A673 (cell line): ENCODE measurements at places on chromosomes 5 and 9. TPM values are rescaled to one million over a fixed set of nuclear protein-coding genes. Genes with fewer than 3 reads are reported as not detected.

The WNK2 gene
- 9.6 and 11.8 TPM in 2 replicates for total RNA-seq

DNA sequence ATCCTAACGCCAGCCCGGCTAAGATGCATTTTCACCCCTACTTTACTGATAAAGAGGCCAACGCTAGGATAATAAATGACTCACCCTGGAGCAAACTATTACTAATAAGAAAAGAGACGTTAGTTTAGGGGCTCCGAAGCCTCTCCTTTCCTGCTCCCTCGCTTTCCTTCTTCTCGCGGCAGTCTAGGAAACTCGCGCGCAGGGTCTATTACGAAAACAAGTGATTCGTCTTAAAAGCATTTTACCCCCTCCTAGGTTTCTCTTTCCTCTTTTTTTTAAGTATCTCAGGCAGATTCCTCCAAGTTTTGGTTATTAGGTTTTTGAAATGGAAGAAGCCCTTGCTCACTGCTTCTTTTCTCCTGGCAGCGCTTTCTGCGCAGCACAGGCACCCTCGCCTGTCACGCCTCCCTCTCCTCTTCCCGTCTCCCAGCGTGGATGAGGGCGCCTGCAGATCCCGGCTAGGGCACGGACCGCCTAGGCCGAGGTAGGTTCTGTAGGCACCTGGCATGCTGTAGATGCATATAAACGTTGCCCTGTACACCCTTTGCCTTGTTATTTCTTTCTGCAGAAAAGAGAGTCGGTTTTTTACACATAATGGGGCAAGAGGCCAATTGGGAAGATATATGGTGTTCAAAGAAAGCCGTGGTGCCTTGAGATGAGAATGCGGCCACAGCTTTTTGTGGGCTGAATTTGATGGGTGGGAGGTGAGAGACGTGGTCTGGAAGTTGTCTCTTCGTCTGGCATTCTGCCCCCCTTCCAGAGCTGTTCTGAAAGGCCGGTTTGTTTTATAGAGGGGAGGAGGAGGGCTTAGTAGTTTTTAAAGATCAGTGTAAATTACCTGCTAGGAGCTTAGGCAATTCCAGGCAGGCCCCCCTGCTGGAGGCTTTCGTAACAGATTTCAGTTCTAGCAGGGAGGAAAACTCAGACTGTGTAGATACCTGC is 983 bp downstream of the GCNT1 start:
- peak; percentile 23 for DNase-seq

DNA sequence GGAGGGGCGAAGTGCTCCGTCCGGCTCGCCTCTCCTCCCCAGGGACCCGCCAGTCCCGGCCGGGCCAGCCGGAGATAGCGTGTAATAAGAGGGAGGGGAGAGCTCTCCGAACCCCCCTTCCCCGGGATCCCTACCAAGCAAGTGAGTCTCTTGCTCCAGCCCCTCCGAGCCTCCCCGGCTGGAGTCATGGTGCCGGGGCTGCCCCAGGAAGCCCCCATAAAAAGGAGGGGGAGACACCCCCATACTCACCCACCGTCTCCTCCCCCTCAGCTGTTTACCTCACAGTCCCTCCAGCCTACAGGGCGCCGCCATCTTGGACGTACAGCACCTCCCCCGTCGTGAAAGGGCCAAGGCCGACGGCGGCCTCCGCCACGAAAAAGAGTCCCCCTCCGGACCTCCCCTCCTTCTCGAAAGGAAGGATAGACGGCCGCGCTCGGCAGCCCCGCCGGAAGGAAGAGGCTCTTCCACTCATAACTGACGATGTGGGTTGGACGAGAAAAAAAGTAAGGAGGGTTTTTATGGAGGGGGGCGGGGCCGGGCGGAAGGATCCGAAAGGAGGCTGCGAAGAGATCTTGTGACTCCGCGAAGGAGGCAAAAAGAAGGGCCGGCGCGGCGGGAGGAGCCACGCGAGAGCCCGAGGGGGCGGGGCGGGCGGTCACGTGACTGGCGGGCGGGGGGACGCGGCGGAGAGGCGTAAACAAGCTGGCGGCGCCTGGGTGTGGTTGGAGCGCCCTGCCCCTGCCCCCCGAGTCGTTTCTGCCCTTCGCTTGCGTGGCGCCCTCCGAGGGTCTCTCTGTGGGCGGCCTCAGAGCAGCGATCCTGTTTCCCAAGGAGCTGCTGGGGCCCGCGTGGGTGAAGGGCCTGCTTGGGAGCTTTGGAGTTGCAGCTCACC is at the start of gene TSC1:
Gene TSC1, minus strand, starts transcription at position 323 of the 892 bp plus-strand sequence. CDS start 15,744 bp downstream, outside the sequence.
- DNase-seq = peak; percentile 96

DNA sequence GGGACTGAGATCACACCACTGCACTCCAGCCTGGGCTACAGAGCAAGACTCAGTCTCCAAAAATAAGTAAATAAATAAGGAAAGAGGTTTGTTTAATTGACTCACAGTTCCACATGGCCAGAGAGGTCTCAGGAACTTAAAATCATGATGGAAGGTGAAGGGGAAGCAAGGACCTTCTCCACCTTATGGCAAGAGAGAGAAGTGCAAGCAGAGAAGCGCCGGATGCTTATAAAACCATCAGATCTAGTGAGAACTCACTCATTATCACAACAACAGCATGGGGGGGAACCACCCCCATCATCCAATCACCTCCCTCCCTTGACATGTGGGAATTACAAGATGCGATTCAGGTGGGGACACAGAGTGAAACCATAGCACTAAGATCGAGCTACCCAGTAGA is 22.8 kb upstream of the RGMB start:
- peak; percentile 43 for DNase-seq

The BTNL3 gene
- not detected in 2 replicates for total RNA-seq

- no peak for DNase-seq
Measured at GRCh38 chr9:126806336-126806735, 1.5 kb downstream of the ZBTB43 start.

GRCh38 chr5:84213861-84214260 is 170.8 kb downstream of the EDIL3 start:
- no peak for DNase-seq

DNA sequence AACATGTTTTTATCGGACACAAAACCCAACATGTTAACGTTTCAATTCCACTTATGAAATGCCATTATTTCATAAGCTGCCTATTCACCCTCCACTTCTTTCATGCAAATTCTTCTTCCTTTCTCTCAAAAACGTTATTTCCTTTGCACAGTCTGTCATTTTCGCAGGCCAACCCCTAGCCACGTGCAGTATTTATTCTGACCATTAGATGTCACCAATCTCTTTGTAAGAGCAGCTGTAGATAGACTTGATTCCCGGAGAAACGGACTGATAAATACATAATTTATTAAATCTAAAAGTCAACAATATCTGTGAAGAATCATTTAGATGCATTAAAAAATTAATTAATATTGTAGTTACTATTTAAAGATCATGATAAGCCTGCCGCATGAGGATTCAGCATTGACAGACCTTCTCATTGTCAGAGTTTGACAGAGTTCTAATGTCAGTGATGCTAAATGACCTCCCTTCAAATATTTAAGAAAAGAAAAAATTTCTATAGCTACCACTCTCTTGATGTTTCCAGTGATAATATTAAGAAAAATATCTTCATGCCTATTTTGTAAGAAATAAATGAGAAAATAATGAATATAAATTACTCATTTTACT is 933.6 kb downstream of the CDH12 start:
- DNase-seq = peak; percentile 89

DNA sequence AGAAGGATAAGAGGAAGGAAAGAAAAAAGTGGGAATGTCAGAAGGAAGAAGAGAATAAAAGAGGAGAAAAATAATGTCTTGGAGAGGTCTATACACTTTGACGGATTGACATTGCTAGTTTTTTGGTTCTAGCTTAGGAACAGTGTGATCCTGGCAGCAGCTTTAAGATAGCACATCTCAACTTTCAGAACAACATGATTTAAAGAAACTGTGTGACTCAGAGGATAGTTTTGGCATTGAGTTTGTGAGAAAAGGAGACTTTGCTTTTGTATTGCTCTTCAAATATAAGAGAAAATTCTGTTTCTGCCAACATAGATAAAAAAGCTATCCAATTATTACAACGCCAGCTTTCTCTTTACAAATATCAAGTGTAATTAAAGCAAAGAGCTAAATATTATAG is 260.7 kb upstream of the ARRDC3 start:
- no peak for DNase-seq

The CTSV gene
- 10.2 and 14.2 TPM in 2 replicates for total RNA-seq

- no peak for DNase-seq
Measured at GRCh38 chr9:99437145-99437544, 215.1 kb downstream of the SEC61B start.

The STING1 gene
- 29.4 and 30.7 TPM in 2 replicates for total RNA-seq

The FCHO2 gene
- 2.5 and 5.8 TPM in 2 replicates for total RNA-seq

DNA sequence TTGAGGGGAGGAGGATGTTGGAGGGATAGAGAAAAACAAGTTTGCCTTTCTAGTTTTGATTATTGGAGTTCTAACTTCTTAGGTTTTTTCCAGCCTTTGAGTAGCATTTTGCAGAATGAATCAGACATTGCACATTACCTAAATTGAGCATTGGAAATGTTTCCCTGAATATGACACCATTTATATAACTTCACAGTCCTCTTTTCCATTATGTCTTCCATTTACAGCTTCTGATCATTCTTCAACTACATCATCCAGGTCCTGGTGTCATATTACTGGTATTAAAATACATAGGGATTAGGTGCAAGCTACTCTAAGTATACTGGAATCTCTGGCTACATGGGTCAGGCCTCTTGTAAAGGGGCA is 286.1 kb downstream of the ARHGAP26 start:
- DNase-seq = no peak

DNA sequence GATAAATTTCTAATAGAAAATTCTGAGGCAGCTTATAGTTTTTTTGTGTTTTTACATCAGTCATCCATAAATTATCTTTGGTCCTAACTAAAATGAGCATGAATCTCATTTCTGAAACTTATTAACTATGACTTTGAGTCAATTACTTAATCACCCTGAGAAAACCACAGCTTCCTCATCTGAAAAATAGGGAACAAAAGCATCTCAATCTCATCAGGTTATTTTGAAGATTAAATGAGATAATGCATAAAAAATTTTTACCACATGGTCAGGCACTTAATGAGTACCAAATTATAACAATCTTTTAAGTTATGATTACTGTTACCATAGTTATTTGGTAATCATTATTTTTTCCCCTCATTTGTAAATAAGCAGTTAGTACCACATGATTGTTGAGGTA is 279.1 kb downstream of the MAST4 start:
- no peak for DNase-seq

- no peak for DNase-seq
Measured at GRCh38 chr5:146718609-146719008, 159.9 kb downstream of the PPP2R2B start.

The SLC22A5 gene
- 3.0 and 3.8 TPM in 2 replicates for total RNA-seq

GRCh38 chr9:80400624-80401230 is 829.0 kb downstream of the TLE4 start:
- DNase-seq = no peak

- peak; percentile 68 for DNase-seq
Measured at GRCh38 chr9:115262477-115262876, 144.5 kb upstream of the TNC start.

GRCh38 chr5:108461628-108462367 is 79.9 kb upstream of the FBXL17 start:
- DNase-seq = peak; percentile 12

The AGXT2 gene
- not detected in 2 replicates for total RNA-seq

The ASTN2 gene
- 3.4 and 5.2 TPM in 2 replicates for total RNA-seq

GRCh38 chr9:34987160-34987901 is 2.2 kb upstream of the DNAJB5 start:
- peak; percentile 33 for DNase-seq

The ZBED3 gene
- 9.9 and 10.4 TPM in 2 replicates for total RNA-seq

GRCh38 chr9:95202076-95202681 is 115.3 kb downstream of the FANCC start:
- no peak for DNase-seq

DNA sequence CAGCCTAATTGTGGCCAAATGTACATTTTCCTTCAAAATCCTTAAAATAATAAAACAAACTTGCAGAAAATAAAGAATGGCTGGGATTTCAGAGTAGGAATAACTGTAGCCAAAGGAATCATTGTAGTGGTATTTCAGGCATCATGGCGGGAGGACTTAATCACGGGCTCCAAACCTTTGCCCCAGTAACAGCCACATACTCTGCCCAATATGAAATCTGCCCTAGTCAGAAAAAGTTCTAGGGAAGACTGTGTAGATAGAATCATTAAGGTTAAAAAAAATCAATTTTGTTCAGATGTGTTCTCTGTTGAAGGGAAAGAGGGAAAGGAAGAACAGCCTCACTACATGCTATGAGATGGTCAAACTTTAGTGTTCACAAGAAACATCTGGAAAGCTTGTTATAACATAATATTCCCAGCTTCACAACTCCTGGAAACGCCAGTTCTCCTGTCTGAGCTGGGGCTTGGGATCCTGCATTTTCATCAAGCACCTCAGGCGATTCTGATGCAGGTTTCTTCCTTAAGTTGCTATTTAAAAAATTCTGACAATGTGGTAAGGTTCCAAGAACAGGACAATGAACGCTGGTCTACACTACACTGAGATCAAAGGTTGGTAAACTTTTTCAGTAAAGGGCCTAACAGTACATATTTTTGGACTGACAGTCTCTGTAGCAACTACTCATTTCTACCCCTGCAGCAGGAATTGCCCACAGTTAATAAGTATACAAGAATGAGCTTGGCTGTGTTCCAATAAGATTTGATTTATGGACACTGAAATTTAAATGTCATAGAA is 87.9 kb downstream of the CEMIP2 start:
- DNase-seq = no peak

DNA sequence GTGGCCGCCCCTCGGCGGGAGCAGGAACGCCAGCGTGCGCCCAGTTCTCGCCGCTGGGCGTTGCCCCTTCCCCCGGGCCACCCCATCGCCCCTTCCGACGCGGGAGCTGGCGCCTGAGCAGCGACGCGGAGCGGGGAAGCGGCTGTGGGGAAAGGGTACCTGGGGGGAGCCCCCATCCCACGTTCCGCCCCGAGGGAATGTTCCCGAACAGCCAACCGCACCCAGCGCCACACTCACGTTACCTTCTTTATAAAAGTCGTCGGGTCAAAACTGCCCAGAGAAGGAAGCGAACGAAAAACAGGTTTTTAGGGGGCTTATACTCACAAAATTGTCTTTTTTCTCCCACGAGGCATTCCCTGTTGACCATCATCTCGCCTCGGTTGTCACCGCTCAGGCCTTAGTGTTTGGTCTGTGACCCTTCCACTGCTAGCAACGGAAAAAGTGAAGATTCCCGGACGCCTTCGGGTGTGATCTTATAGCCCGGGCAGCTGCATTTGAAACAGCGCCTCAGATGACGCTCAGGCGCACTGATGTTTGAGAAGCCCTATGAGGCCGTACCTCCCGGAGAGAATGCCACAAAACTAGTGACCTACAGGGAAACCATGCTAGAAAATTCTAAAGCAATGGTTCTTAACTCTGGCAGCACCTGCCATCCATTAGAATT is 475 bp upstream of the GOLM1 start:
- peak; percentile 45 for DNase-seq

DNA sequence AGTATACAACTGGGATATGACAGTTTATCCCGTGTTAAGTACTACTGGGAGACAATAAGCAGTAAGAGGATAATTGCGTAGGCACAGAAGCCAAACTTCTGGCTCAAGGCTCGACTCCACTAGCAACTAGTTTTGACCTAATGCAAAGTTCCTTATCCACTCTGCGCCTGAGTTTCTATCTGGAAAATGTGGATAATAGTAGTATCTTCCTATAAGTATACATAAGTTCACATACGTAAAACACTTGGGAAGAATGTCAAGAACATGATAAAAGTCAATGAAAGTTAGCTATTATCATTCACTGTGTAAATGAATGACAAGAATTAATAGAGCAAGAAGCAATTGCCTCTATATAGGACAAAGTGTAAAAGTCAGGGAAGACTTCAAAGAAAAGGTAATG is 45.7 kb downstream of the FTMT start:
- no peak for DNase-seq
